Hematopoietic multipotent progenitor cell treated with erythropoietin and hydrocortisone succinate and interleukin-3 and kit ligand, for 17 days (in vitro differentiated cells): ENCODE measurements at places on chromosomes 5 and 9.

- DNase-seq = no peak
Observed at GRCh38 chr9:105039175-105039799, 111.3 kb upstream of the ABCA1 start.

GRCh38 chr9:137150617-137151457 lies 11.9 kb downstream of the GRIN1 start:
- DNase-seq = peak; percentile 67

GRCh38 chr5:4531756-4532704 lies 608.1 kb upstream of the ADAMTS16 start:
- DNase-seq = no peak

GRCh38 chr5:176578391-176578808 lies 29.3 kb downstream of the CDHR2 start:
- peak; percentile 12 for DNase-seq

GRCh38 chr5:139458580-139459407 lies 3.7 kb downstream of the ECSCR start:
- no peak for DNase-seq

- DNase-seq = no peak
Observed at GRCh38 chr9:133602277-133602676, 6.9 kb downstream of the FAM163B start.

GRCh38 chr5:158769696-158770095 lies 330.0 kb downstream of the EBF1 start:
- DNase-seq = no peak
